Fibroblast of skin of right quadriceps (primary cell): ENCODE measurements at places on chromosomes 3 and 15.

- DNase-seq = no peak
These were observed 618.7 kb downstream of the EDEM1 start for GRCh38 chr3:5806192-5806591.

DNA sequence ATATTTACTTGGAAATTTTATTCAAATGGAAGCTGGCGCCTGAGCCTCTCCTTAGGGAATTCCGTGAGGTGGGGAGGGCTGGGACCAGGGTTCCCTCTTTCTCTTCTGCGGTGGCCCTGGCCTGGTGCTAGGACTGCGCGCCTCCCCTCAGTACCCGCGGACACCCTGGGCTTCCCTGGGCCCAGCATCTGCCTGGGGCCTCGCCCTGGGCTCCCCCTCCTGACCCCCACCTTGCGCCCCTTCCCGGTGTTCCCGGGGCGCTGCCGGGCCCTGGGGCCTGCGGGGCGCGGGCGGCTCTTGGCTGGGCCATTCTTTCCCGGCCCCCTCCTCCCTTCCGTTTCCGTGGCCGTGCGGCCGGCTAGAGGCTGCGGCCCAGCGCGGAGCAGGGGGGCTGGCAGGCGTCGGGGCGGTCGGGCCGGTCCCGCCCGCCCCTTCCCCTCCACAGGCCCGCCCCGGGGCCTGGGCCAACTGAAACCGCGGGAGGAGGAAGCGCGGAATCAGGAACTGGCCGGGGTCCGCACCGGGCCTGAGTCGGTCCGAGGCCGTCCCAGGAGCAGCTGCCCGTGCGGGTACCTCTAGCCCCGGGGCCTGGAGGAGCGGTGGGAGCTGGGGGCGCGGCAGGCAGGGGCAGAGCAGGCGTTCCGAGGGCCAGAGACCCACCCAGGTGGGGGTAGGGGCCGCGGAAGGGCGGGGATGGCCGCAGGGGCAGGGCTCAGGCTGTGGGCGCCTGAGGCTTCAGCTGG lies at the start of gene FES:
FES (plus strand) TSS at position 529 of the 743 bp plus-strand sequence. CDS start 542 bp downstream, outside the sequence.
- peak; percentile 64 for DNase-seq

DNA sequence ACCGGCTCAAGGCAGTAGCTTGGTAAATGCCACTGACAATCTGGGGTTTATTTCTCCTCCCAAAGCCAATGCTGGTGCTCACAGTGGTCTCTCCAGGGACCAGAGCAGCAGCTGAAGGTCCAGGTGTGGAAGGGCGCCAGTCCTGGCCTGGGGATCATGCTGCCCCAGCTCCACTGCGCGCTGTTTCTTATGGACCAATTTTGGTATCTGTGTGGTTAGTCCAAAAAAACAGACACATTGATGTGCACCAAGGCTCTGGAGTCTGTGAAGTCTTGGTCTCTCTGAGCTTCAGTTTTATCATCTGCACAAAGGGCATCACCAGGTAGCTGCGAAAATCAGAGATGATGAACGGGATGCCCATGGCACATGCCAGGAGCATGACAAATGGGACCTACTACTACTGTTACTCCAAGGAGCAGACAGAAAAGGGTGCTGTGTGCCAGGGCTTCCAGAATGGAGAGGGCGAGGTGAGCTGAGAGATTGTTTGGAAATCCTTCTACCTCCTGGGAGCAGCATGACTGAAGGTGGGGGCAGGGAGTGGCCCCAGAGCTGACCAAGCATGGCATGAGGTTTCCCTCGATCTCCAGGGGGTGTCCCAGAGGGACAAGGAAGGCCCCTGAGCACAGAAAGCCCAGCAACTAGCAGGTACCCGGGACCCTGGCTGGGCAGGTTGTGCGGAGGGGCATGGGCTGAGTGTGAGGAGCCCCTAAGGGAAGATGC lies 134.3 kb upstream of the PRR20G start:
- DNase-seq = no peak

- DNase-seq = no peak
These were observed 4.6 kb upstream of the TSPAN3 start for GRCh38 chr15:77075528-77075927.

DNA sequence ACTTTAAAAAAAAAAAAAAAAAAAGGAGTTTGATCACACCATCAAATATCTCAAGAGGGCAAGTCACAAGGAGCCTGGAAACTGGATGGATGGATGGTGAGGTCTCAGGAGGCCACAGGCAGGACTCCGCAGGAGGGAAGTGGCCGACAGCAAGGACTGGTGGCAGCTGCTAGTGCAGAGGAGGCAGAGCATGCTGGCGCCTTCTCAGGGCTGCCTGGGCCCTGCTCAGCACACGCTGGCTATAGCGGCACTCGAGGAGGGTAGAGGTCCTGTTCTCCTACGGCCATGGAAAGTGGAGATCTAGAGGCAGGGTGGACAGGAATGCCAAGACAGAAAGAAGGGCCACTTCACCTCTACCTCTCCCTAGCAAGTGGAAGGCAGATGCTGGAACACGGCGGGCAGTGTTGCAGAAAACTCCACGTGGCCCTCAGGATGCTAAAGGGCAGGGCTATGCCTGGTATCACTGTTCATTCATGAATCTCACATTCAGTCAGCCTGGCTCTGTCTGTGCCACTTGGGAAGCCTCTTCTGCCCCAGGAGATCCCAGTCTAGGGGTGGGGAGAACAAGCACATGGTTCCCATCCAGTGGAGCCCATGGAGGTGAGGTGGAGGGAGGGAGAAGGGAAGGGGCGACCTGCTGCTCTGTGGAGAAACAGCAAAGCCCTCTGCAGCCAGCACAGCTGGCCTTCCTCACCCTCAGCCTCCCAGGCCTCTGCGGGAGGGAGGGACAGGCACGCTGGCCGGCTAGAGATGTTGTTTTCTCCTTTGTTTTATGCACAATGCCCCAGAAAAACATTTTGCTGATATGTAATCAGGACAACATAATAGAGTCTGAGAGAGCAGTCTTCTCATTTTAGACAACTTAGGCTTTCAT lies 71.0 kb downstream of the OXNAD1 start:
- no peak for DNase-seq

GRCh38 chr3:9732080-9732739 lies 675 bp downstream of the BRPF1 start:
- DNase-seq = no peak

DNA sequence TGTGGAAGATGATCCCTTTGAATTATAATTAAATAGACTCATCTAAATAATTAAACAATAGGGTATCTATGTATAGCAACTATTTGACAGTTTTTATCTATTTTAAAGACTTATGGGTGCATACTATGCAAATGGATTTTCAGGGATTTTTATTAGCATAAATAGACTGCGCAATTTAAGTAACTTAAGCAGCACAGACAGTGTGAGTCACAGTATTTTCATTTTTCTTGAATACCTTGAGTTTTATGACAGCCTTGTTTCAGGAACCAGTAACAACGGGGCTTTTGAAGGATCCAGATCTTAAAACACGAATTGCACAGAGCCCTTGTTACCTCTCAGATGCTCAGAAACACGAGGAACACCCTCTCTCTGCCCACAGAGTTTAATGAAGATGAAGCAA lies 175.5 kb upstream of the CD96 start:
- no peak for DNase-seq

- peak; percentile 66 for DNase-seq
These were observed 12.6 kb downstream of the RBMS3 start for GRCh38 chr3:29293421-29293820.

DNA sequence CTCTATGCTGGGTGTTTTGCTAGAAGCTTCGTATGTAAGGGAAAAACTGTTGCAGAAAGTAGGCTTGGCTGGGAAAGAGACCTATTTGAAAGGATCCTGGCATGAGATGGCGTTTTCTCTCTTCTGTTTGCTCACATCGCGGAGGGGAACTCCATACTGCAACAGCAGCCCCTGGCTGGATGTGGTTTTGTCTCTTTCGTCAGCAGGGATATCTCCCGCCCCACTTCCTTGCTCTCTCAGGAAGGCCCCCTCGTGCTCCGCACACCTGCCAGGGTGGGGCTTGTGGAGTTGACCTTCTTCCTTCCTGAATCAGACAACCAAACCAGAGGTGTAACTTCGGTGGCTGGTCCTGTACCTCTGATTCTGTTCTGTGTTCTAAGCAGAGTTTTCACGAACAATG lies 26.4 kb upstream of the MYZAP start:
- no peak for DNase-seq

- no peak for DNase-seq
These were observed 148.9 kb downstream of the OXSM start for GRCh38 chr3:25938566-25939325.

GRCh38 chr3:196007744-196008335 lies 74.0 kb downstream of the TFRC start:
- DNase-seq = no peak

DNA sequence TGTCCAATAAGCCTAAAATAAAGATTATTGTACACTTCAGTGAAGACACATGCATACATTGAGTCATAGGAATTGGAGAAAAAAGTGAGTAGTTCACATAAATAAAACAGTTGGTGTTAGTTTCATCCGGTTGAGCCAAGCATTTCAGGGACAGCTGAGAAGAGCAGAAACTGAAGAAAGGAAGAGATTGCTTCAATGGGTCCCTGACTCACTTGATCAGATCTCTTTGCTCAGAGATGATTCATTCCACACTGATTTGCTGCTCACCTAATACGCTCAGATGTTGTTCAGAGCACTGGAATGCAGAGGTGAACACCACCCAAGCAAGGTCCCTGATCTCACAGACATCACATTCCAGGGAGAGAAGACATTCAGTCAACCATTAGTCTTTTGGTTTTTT lies 93.7 kb downstream of the RAD18 start:
- DNase-seq = peak; percentile 98

GRCh38 chr15:94930960-94931359 lies 699.6 kb downstream of the MCTP2 start:
- DNase-seq = no peak

DNA sequence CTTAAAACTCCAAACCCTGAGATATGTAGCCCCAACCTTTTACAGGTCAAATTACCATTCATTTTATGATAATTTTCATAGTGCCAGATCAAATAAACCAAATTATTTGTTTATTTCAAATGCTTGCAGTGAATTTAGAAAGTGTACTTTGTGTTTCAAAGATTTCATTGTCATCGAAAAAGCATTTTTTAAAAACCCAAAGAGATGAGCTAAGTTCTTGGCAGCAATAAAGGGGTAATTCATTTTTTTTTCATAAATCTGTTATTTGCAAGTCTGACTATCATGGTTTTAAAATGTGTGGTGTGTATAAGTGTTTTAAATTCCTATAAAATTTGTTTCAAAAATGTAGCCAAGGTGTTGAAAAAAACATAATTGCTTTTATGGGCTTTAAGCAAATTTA lies 17.2 kb downstream of the PTX3 start:
- DNase-seq = no peak

GRCh38 chr15:98823012-98823458 lies 174.7 kb downstream of the IGF1R start:
- peak; percentile 86 for DNase-seq

- peak; percentile 74 for DNase-seq
These were observed 158.8 kb downstream of the CLSTN2 start for GRCh38 chr3:140093742-140094141.

DNA sequence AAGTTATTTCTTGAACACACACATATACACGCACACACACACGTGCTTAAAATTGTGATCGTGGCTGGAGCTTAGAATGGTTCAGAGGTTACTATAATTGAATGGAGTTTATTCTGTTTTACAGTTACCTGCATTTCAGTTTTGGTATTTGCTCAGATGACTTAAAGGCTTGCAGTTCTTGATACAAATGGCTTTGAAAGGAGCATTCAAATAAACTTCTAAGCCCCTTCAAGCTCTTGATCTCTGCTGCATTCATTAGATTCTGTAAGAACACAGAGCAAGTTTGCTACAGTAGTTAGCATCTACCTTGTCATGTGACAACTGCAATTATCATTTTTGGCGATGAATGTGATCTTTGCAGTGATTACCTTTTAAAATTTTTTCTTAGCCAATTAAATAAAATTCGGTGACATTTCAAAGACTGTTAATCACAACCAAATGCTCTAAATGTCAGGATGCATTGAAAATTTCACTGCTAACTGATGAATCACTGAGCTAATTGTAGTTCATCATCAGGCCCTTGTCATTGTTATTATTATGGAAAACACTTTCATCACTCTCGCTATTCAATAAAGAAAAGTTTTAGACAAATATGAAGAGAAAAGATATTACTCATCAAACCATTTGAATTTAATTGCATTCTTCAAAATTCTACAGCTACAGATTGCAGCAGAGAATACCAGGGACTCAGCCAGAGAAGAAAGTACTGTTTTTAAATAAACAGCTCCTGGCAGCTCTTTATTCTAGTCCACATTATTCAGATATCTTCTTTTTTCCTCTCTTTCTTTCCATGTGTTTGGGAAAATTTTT lies 296.1 kb downstream of the LRTM1 start:
- DNase-seq = no peak

DNA sequence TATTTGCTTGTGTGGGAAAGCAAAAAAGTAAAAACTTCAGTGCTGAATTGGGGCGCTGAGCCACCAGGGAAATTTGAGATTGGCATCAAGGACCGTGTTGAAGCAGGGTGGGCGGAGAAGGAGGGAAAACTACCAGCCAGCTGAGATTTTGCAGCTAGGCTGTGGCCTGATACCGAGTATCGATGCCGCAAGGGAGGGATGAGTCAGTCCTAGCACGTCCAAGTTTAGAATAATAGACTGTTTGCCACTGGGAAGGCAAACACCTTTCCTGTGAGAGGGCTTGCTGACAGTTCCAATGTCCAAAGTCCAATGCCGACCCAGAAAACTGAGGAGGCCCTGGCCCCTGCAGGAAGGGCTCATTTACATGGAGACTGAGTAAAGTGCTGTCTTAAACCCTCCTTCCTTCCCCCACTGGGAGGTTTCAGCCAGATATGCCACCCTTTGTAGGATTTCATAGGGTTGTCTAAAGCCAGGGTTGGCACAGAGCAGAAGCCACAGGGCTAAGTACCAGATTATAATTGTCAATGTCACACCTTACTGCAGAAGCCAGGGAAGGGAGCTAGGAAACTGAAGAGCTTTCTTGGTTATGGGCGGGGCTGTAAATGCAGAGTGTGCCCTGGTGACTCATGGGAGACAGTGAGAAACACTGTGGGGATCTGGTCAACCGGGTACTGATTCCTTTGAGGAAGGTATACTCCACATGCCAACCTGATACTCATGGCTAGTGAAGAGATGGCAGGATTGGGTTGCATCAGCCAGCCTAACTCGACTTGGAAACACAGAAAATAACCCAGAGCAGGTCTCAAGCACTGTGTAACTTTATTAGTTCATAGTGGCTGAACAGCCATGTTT lies 28.4 kb upstream of the PIK3CB start:
- DNase-seq = peak; percentile 59

DNA sequence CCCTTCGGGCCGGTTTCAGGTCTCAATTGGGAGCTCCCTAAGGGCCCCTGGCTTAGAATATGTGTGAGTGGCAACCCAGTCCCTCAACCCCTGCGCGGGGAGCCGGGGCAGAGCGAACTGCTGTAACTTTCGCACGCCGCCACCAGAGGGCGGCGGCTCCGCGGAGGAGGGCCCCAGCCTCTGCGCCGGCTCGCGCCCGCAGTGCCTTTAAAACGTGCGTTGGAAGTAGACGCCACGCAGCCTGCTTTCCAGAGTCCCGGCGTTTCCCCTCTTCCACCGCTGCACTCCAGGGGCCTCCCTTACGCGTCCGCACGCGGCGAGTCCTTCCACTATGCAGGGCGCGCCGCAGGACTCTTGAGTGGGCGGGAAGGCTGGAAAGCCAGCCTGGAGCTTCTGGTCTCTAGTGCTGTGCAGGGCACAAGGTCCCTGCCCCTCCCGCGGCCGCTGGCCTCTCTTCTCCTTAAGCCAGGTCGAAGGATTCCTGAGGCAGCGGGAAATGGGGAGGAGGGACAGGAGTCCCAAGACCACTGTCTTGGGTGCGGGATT lies 23.7 kb upstream of the RNU6-1 start:
- DNase-seq = peak; percentile 78
